CD4-positive, alpha-beta T cell treated with Interleukin-17A for 4 hours (primary cell): ENCODE measurements at places on chromosomes 3 and 15.

GRCh38 chr15:93257920-93258319 lies 168.9 kb upstream of the RGMA start:
- no peak for DNase-seq

GRCh38 chr3:128680603-128681368 lies 30.2 kb upstream of the RPN1 start:
- peak; percentile 100 for DNase-seq

- DNase-seq: no peak
Observed at GRCh38 chr3:175764722-175765121, 905.6 kb downstream of the NAALADL2 start.

DNA sequence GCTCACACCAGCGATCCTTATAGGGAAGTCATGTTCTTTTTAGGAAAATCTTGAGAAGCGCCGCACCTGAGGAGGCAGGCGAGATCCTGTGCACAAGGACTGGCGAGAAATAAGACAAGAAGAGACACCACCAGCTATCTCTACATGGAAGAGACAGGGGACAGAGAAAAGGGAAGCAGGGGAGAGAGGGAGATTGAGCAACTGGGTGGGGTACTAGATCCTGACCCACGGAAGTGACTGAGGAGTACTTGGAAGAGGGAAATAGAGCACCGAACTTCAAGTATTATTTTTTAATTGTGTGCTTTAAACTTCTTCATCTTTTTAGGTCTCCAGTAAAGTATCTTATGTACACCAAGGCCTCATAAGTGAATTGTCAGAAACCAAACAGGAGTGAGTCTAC lies 742.0 kb upstream of the LMCD1 start:
- DNase-seq: no peak

GRCh38 chr3:158970006-158970405 lies 168.2 kb downstream of the MFSD1 start:
- DNase-seq: no peak

- no peak for DNase-seq
Observed at GRCh38 chr3:16385151-16385550, 120.1 kb downstream of the OXNAD1 start.

DNA sequence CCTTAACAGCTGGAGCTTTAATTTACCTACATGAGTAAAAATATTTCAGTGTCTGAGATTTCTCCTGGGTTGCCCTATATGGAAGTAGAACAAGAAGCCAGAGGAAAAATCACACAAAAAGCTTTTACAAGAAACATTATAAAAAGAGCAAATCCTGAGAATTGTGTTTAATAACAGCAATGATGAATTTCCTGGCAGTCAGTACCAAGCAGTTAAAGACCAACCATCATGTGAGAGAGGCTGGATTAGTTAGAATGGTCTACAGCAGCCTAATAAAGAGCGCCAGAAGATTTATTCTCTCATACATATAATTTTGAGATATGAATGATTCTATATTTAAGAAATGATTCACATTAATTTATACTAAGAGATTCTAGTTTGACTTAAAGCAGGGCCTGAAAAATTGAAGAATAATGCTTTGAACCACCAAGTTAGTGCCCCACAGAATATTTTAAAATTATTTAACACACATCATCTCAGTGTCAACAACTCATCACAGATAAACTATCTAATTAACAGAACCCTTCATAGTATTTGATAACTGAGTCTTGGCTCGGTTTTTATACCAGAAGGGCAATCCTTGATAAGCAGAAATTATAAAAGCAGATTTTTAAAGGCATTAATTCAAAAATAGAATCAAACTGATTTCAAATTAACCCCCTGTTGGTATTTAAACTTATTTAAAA lies 59.9 kb upstream of the DPH6 start:
- no peak for DNase-seq

DNA sequence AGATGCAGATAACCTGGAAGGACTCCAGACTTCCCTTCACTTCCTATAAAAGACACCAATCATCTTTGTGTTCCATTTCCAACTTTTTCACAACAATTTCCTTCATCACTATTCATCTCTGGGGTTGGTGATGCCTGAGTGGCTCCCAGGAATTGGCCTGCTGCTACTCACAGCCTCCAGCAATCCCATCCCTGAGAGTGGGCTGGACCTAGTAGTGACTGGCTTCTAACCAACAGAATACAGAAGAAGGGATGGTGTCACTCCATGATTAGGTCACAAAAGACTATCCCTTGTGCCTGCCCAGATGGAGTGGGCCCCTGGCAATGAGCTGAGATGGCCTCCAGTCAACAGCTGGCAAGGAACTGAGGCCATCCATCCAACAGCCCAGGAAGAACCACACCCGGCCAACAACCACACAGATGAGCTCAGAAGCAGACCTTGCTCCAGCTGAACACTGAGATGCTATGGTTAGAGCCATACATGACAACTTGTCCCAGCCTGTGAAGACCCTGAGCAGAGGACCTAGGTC lies 20.9 kb downstream of the OCA2 start:
- no peak for DNase-seq

DNA sequence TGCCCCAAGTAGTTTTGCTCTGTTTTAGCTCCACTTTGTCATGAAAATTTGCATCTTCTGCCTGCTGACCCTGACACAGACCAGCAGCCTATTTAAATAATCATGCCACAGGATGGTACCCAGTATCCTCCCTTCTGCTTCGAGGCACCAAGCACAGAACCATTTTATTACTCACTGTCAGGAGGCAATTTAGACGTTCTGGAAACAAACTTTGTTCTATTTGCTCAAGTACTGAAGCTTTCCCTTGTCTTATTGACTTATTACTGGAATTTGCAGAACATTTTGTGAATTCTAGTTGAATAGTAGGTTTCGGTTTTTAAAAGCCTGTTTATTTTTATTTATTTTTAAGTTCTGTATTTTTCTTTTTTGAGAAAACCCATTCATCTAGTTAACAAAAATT lies 279.6 kb upstream of the GADL1 start:
- no peak for DNase-seq

- no peak for DNase-seq
Observed at GRCh38 chr3:188890572-188891270, 281.1 kb upstream of the TPRG1 start.

GRCh38 chr15:31953478-31953877 lies 76.8 kb upstream of the CHRNA7 start:
- DNase-seq: no peak
